ENCODE measurements at places on chromosomes 2 and 18.
A peak's percentile ranks its signal among the peaks of the same experiment; 100 is the strongest.

- no peak for DNase-seq
These were observed 4.8 kb upstream of the RNF138 start for GRCh38 chr18:32086881-32087280.

DNA sequence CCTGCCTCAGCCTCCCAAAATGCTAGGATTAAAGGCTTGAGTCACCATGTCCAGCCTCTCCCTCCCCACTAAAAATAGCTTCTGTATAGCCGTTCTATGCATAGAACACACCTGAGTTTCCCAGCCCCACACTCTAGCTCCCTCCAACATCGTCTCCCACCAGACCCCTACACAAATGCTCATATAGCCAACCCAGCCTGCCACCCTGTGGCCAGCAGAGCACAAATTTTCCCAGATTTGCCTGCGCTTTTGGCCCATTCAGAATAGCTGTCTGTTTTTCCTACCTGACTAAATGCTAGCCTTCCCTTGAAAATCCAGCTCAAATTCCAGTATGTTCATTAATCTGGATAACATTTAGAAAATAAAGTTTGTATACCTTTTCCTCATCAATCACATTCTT lies 22.8 kb downstream of the TRABD2A start:
- DNase-seq = no peak

GRCh38 chr2:142843731-142844130 lies 33.7 kb upstream of the KYNU start:
- DNase-seq = no peak

- DNase-seq = peak; percentile 79
These were observed 23.2 kb downstream of the GPR39 start for GRCh38 chr2:132439703-132440398.

- DNase-seq = peak; percentile 44
These were observed 331.8 kb upstream of the MYT1L start for GRCh38 chr2:2662847-2663356.
